ENCODE measurements at places on chromosomes 2 and 18.

DNA sequence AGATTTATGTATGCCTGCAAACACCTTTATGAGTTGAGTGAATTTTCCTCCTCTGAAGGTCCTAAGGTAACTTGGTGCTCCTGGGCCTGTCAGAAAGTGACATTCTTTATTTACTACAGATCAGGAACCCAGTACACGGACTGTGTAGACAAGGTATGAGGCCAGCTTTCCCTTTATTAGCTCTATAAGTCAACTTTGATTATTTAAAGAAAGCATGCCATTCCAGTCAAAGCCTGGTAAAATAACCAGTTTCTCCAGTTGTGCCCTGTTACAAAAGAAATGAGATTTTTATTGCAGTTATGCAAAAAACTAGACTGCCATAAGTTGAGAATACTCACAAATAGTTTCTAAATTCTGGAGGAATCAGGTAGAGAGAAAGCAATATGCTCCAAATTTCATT, 266.1 kb upstream of the SP5 start:
- DNase-seq = no peak
- no peaks in the 10 kb centered on the region for H3K36me3 ChIP-seq
- no peaks in the 10 kb centered on the region for H3K4me1 ChIP-seq
- H3K4me3 ChIP-seq = no peak overlapping the region
- peaks cover 16% of the 10 kb centered on the region for H3K27me3 ChIP-seq

DNA sequence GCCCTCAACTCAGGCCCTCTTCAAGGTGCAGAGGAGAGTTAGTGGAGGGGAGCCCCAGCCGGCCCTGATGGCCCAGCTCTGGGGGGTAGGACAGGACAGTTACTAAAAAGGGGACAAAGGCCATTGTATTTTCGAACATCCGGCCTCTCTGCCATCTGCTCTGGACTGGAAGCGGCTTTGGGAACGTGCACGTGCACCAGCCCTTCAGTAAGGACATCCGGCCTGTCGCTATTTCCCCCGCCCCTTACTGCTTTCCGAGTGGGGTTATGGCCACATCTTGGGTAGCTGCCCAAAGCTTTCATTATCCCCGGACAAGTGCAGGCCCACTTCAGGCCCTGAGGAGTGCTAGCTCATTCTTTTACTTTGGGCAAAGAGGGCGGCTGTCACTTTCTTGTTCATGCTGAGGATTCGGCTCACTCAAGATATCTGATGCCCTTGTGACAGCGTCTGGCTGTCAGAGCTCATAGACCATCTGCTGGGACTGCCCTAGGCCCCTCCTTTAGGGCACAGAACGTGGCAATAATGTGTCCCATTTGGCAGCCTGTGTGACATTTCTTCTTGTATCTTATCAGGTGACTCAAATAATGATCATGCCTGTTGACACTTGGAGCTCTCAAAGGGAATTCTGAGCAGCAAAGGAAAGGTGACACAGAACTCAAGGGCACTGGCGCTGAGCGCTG, 17.5 kb downstream of the SLC4A3 start:
- peaks cover 7% of the 10 kb centered on the region for H3K4me1 ChIP-seq
- no peak overlapping the region for H3K27ac ChIP-seq
- peaks cover 87% of the 10 kb centered on the region for H3K27me3 ChIP-seq
- H3K36me3 ChIP-seq = peaks cover 3% of the 10 kb centered on the region
- no peak for DNase-seq

DNA sequence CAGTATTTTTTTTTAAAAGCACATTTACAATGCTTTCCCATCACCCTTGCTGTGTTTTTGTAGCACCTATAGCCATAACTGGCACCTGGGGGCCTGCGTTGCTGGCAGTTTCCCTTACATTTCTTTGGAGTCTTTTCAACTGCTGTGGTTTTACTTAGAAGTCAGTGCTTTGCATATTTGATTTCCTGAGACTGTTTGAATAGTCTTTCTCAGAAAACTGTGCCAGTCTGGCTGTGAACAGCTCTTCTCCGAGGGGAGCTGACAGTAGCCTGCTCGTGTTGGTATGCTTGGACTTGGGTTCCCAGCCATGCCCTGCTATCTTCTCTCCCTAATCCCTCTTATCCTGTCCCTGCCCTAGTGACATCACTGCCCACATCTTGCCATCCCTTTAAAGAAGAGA, 81.5 kb downstream of the DPP4 start:
- H3K4me1 ChIP-seq = peaks cover 23% of the 10 kb centered on the region
- H3K36me3 ChIP-seq = peaks cover 21% of the 10 kb centered on the region
- H3K4me3 ChIP-seq = peak overlapping the region; percentile 74
- no peaks in the 10 kb centered on the region for H3K27me3 ChIP-seq

GRCh38 chr2:229586746-229587705, 127.3 kb downstream of the DNER start:
- peaks cover 5% of the 10 kb centered on the region for H3K4me1 ChIP-seq
- no peaks in the 10 kb centered on the region for H3K36me3 ChIP-seq
- H3K27ac ChIP-seq = no peak overlapping the region
- H3K27me3 ChIP-seq = peaks cover 29% of the 10 kb centered on the region

DNA sequence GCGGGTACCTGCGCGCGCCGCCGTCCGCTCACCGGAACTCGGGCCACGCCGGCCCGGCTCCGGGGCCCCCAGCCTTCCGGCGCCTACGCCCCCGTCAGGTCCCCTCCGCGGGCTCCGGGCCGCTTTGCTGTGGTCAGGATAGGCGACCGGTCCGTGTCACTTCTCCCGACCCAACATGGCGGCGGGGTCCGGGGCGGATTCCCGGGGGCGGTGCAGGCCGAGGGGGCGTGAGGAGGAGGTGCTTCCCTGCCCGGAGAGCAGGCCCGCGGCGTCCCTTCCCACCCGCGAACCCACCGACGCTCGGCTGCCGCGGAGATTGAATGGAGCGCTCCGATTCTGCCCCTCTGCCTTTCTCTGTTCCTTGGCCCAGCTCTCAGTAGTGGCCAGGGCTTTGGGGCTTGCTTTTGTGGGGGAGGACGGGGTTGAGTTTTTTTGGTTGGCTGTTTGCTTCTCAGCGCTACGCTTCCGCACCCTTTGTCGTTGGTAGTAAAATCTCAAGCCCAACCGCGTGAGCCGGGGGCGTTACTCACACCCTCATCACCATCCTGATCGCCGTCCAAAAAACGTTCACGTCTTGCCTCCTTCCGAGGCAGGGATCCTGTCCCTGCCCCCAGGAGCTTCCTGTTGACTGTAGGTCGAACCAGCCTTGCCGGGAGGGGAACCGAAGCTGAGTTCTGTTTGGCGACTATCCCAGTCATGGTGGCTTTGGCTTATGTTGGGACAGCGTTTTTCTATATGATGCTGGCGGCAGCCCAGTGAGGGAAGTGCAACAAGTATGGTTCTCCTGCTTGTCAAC, 532 bp upstream of the YES1 start:
- peak overlapping the region; percentile 94 for H3K4me3 ChIP-seq
- H3K4me1 ChIP-seq = peaks cover 34% of the 10 kb centered on the region
- peaks cover 27% of the 10 kb centered on the region for H3K36me3 ChIP-seq
- H3K27me3 ChIP-seq = no peaks in the 10 kb centered on the region
- H3K27ac ChIP-seq = peak overlapping the region; percentile 93

DNA sequence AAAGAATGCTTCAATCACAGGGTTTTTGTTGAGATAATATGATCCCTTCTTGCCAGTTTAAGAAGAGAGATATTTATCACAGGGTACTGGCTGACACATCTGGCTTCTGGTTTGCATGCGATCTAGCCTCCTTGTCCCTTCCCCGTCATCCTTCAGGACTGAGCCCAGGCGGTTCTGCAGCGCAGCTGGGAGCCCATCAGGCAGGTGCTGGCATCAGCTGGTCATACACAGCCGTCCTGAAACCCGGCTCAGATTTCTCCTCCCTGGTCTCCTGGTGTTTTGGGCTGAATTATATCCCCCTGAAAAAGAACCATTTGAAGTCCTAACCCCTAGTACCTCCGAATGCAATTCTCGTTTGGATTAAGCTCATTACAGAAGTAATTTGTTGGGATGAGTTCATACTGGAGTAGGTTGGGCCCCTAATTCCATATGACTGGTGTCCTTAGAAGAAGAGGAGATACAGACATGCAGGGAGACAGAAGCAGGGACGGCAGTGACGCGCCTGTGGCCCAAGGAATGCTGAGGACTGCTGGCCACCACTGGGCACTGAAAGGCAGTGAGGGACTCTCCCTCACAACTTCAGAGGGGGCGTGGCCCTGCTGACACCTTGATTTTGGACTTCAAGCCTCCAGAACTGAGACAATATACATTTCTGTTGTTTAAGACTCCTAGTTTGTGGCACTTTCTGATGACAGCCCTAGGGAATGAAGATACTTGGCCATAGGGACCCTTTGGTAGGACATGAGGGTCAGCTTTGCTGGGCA, 83.9 kb upstream of the ODC1 start:
- H3K4me1 ChIP-seq = no peaks in the 10 kb centered on the region
- DNase-seq = no peak
- H3K36me3 ChIP-seq = no peaks in the 10 kb centered on the region
- H3K27ac ChIP-seq = no peak overlapping the region
- H3K4me3 ChIP-seq = no peak overlapping the region

GRCh38 chr2:72964146-72964525, 46.8 kb downstream of the EMX1 start:
- peaks cover 8% of the 10 kb centered on the region for H3K4me1 ChIP-seq
- H3K4me3 ChIP-seq = no peak overlapping the region
- H3K36me3 ChIP-seq = peaks cover 4% of the 10 kb centered on the region
- H3K27me3 ChIP-seq = no peaks in the 10 kb centered on the region
- no peak for DNase-seq

DNA sequence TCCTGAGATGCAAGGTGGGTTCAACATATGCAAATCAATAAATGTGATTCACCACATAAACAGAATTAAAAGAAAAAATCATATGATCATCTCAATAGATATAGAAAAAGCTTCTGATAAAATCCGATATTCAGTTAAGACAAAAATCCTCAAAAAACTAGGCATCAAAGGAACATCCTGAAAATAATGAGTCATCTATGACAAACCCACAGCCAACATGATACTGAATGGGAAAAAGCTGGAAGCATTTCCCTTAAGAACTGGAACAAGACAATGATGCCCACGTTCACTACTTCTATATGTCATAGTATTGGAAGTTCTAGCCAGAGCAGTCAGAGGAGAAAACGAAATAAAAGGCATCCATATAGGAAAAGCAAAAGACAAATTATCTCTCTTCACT, 80.4 kb downstream of the MYO3B start:
- no peak overlapping the region for H3K4me3 ChIP-seq
- peaks cover 25% of the 10 kb centered on the region for H3K27me3 ChIP-seq
- no peak overlapping the region for H3K27ac ChIP-seq
- no peaks in the 10 kb centered on the region for H3K4me1 ChIP-seq
- no peak for DNase-seq

DNA sequence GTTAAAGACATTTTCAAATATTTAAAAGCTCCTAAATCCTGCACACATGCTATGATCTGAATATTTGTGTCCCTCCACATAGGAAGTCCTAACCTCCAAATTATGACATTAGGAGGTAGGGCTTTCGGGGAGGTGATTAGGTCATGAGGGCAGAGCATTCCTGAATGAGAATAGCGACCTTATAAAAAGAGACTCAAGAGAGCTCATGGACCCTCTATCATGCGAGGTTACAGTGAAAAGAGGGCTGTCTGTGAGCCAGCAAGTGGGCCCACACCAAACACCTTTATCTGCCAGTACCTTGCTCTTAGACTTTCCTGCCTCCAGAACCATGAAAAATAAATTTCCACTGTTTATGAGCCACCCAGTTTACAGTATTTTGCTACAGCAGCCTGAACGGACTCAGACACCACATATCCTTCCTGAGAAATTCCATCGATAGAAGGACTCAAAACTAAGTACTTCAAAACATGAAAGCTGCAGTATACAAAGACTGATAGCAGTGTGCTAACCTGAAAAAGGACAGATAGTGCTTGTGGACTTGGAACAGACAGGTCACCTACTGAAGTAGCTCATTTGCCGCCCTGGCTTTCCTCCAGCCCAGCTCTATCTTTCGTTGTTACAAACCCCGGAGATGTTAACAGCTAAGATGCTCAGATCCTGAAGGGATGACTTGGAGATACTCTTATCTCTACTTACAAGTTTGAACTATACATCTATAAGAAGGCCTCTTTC, 13.8 kb downstream of the FAM210A start:
- no peaks in the 10 kb centered on the region for H3K36me3 ChIP-seq
- H3K4me3 ChIP-seq = no peak overlapping the region

DNA sequence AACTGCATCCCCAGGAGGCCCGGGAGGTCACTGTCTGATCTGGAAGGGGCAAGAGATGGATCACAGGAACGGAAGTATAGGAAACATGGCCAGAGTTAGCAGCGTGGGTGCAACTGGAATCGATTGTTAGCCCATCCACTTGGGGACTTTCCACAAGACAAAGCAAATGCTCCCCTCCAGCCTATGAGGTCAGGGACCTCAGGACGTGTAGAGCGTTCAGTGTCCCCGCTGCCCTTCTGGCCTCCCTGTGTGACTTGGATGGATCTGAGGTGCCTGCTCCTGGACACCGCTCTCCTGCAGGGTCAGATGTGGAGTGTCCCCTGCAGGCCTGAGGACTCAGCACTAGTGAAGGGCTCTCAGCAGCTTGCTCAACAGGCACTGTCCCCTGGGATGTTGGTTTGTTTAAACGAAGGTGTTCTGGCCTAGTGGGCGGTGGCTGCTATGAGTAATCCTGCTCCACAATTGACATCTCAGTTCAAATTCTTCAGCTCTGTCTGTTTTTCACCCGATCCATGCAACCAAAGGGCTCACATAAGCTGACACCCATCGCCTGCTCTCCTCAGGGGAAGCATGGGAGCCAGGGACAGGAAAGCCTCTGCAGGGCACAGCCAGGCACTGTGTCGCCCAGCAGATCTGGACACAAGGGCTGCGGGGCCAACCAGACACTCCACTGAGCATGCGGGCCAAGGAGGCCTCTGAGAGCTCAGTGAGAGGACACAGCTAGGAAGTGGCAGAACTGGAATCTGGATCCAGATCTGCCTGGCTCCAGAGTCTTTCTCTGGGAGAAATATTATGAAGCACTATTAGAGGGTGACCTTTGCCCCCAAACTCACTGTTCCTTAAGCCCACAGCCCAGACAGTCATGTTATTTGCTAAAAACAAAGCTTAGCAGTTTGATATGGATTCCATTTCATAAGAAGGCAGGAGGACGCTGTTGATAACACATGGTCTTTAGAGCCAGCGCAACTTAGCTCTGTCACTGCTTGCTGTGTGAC, 78.5 kb downstream of the RHOB start:
- H3K27me3 ChIP-seq = peaks cover 32% of the 10 kb centered on the region
- no peak overlapping the region for H3K27ac ChIP-seq
- no peak for DNase-seq
- H3K4me1 ChIP-seq = peaks cover 2% of the 10 kb centered on the region

DNA sequence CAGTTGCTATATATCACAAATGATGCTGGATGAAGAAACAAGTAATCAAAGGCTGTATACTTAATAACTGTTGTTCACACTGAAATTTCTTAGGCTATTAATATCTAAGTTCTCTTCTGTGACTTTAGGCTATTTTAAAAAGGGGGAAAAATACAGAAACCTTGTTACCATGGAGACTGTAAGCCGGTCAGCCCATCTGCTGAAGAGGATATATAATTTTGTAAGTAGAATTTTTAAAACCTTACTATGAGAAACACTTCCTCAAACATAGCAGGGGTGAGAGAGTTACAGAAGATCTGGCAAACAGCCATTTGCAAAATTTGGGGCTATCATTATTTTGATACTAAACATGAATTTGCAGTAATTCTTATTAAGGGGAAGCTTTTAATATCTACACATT, 27.8 kb downstream of the CACNB4 start:
- no peaks in the 10 kb centered on the region for H3K4me1 ChIP-seq
- H3K27me3 ChIP-seq = peaks cover 9% of the 10 kb centered on the region
- H3K36me3 ChIP-seq = no peaks in the 10 kb centered on the region

- H3K27me3 ChIP-seq = peaks cover 15% of the 10 kb centered on the region
- no peak overlapping the region for H3K27ac ChIP-seq
- H3K4me3 ChIP-seq = no peak overlapping the region
- no peaks in the 10 kb centered on the region for H3K36me3 ChIP-seq
Observed at GRCh38 chr2:177573120-177573519, 180.5 kb downstream of the AGPS start.

Data from effector memory CD8-positive, alpha-beta T cell (primary cell).